ENCODE measurements at places on chromosomes 2 and 18. TPM values are rescaled to one million over a fixed set of nuclear protein-coding genes. Genes with fewer than 3 reads are reported as not detected.

DNA sequence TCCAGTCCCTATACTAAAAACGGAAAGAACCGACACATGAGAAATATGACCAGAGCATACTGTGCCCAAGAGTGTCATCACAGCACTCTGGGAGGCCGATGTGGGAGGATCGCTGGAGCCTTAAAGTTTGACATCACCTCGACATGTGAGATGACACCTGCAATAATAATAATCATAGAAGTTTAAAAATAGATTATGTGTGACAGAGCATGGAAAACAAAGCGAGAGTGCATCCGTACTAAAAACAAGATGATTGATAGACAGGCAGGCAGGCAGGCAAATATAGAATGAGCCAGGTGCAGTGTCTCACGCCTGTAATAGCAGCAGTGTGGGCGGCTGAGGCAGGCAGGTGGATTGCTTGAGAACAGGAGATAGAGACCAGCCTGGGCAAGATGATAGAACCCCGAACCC, 114.8 kb upstream of the ANKRD30BL start:
- no peak for DNase-seq

DNA sequence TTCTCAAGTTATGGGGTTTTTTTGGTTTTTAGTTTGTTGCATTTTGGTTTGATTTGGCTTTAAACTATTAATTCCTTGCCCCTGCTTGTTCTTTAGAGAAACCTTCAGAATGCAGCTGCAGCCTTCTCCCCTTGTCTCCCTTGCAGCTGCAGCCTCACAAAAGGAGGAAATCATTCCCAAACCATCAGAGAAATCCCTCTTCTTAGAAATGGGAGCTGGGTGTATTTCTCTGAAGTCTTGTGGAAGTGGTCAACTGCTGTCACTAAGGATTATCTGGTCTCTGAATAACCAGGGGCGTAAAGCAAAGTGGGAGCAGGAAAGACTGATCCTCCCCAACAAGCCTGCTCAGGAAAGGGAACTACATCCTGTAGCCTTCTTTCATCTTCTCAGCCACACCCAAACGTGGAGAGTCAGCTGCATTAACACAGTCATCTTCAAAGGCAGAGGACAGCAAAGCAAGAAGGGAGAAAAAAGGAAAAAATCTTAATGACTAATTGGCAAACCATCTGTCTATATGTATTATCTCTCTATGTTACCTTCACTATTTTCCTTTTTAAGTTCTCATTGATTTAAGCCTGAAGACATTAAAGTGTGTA, 1834.1 kb upstream of the PIK3C3 start:
- no peak for DNase-seq

The REG3G gene
- total RNA-seq: not detected

The SH2D6 gene
- total RNA-seq: 2.2 TPM

The SLC14A1 gene
- 1.3 TPM for total RNA-seq

DNA sequence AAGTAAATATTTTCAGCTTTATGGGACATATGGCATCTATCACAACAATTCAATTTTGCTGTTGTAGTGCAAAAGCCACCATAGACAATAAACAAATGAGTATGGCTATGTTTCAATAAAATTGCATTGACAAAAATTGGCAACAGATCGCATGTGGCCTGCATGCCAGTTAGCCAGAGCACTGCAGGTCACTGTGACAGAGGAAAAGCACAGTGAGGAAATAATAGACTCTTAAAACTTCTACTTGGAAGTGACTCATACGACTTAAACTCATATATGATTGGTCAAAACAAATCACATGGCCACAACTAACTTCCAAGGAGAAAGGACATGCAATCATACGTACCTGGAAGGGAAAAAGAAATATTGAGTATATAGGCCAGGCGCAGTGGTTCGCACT, 44.4 kb downstream of the EXOC6B start:
- DNase-seq: no peak

The ABCB11 gene
- total RNA-seq: not detected

The DYNAP gene
- not detected for total RNA-seq

The CTAGE1 gene
- total RNA-seq: not detected

- no peak for DNase-seq
These were observed 292.1 kb upstream of the KLHL29 start for GRCh38 chr2:23092831-23093230.

The ATP5F1A gene
- 375 TPM for total RNA-seq

DNA sequence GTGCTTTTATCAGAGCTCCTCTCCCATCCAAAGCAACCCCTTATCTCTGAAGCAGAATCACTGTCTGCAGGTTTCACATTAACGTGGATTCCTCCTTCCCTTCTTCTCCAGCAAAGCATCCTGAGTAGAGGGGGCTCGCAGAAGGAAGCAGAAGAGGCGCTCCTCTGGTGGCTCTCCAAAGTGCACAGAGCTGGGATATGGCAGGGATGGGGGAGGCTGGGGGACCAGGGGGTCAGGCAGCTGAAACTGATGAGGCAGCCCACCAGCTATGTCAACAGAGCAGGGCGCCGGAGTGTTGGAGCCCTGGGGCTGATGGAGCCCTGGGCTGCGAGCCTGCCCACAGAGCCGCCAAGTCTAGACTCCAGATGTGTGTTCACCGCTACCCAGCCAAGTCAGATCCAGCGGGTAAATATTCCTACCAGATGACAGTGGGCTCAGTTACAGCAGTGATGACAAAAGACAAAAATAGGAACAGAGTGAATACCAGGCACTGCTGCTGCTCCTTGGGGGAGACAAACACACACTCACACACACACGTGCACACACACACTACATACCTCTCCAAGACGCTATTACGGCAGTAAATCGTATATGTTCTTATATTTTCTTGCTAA, 678.3 kb upstream of the ID2 start:
- no peak for DNase-seq

The LHCGR gene
- not detected for total RNA-seq

DNA sequence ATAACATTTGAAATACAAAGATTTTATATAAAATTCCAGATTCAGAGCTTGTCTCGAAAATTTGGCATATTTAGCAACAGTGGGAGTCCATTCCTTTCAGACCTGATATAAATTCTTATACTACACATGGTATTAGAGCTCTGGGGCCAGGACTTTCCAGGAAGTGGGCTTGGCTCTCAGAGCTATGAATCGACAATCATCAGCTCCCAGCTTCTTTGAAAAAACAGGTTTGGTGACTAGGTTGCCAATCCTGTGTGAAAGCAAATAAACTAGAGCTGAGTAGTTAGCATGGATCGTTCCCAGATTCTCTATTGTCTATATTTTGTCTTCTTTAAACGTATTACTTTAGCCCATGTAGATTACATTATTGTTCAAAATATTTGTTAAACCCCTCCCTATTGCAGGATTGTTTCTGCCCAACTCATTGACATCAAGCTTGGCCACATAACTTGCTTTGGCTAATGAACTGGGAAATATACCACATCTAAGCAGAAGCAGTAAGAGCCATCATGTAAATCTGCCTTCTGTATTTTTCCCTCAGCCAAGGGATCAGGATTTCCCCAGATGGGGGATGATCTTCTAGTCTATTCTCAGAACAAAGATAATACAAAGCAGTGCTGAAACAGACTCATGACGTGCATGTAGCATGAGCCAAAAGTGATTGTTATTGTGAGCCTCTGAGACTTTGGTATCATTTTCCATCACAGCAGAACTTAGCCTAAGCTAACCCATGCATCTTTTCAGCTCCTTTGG, 105.4 kb downstream of the KCNH7 start:
- DNase-seq: no peak

The EFHD1 gene
- 0.23 TPM for total RNA-seq

DNA sequence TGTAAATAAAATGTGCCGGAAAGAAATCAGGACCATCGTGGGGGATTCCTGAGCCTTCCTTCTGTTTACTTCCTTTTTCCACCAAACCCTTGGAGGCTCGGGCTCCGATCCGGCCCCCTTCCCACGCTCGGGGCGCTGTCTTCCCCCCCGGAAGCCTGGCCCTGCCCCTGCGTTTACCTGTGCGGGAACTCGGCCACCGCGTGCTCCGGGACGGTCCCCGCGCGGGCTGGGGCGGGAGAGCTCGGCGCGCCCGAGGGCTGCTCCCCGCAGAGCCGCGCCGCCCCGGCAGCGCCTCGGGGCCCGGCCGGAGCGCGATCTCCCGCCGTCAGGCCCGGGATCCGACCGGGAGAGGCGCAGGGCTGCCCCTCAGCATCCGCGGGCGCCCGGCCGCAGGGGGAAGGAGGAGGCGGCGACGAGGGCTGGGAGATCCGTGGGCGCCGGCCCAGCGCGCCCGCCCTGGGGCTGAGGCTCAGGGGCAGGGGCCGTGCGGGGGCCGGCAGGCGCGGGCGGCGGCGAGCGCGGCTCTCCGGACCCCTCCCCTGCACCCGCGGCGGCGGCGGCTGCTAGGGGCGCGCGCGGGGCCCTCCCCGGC, 435 bp downstream of the ADCY3 start:
- DNase-seq: peak; percentile 60

The TRIM43 gene
- not detected for total RNA-seq

DNA sequence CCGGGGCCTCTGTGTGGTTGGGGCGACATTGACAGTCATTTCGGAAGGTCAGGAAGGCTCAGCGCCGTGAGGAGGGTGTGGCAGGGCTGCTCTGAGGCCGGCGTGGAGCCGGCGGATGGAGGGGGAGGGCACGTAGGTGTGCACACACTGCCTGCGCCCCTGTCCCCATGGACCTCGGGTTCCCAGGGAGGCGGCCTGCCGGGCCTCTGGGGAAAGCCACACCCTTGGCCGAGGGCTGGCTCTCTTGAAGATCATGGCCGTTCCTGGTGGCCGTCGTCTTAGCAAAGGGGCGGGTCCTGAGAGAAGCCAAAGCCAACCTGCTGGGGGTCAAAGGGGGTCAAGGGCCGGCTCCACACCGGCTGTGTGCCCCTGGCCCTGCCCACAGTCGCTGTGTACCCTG, 11.9 kb downstream of the GPC1 start:
- DNase-seq: no peak

The INO80B gene
- total RNA-seq: 24.2 TPM

DNA sequence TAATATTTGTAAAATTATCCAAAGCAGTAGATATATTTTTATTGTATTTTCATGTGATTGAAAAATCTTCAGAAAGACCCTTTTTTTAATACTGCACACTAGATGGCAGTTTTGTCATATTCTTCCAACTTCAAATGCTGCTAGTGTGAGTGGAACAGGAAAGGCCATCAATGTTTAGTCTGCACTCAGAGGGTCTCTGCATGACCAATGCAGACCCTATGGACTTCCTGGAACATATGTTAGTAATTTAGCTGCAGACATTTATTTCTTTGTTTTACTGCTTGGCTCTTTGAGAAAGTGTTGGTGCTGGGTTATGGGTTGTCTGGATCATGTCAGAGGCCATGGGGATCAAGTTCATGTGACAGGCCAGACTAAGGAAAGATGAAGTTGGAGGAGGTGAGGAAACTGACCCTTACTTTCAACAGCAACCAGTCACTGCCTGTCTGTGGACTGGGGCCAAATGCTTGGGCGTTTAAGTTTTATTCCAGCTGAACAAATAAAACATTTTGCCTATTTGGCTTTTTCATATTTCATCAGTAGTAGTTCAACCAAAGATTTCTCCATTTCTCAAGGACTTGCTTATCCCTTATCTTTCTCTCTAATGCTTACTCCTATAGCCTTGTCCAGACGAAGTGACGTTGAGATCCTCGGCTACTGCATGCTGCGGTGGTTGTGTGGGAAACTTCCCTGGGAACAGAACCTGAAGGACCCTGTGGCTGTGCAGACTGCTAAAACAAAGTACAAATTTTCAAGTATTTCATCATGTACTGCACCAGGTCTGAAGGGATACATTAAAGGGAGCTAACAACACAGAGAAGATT, 84.8 kb downstream of the VRK2 start:
- DNase-seq: no peak

DNA sequence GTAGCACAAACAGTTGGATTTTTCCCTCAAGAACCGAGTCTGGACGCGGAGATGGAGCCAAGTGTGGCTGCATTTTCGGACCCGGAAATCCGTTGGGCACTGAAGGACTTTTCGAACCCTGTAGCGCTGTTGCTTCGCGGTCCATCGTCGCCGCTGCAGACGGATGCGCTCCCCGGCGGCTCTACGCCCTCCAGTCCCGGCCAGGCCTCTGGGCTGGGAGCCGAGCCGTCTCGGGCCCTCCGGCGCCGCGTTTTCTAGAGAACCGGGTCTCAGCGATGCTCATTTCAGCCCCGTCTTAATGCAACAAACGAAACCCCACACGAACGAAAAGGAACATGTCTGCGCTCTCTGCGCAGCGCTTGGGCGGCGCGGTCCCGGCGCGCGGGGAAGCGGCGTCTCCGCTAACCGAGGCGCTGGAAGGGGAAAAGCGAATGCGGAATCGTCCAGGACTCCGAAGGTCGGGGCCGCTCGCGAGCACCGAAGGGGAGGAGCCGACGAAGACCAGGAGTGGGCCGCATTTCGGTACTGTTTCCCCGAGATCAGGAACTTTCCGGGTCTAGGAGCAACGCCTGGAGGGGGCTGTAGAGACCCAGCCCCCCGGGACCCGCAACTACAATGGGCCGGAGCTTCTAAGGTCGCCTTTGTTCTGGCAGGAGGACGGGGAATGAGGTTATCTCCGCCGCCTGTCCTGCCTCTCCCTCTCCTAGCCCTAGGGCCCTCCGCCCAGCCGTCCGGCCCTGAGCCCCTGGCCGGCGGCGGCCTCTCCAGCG, 3.2 kb downstream of the EMX1 start:
- peak; percentile 59 for DNase-seq

Measured in activated CD4-positive, alpha-beta T cell treated with anti-CD3 and anti-CD28 coated beads for 36 hours (primary cell).